ENCODE measurements at places on chromosomes 1 and 21. TPM values are rescaled to one million over a fixed set of nuclear protein-coding genes. Genes with fewer than 3 reads are reported as not detected.

S100A7A gene
- not detected for total RNA-seq

SLC16A4 gene
- 33.4 TPM for total RNA-seq

RNU1-2 gene
- not detected for total RNA-seq

MROH7 gene
- not detected for total RNA-seq

LYSMD1 gene
- total RNA-seq: 7.4 TPM

CLEC20A gene
- total RNA-seq: not detected

SPRR1B gene
- not detected for total RNA-seq

GREM2 gene
- total RNA-seq: 0.08 TPM

PAPPA2 gene
- not detected for total RNA-seq

ITGB2 gene
- 1.0 TPM for total RNA-seq

All from A549 treated with ZK216348 at 1 μM for 4 hours (cell line).